ENCODE measurements at places on chromosomes 6 and 20.
A peak's percentile ranks its signal among the peaks of the same experiment; 100 is the strongest.

GRCh38 chr6:6976193-6976592 lies 131.6 kb upstream of the RREB1 start:
- no peaks in the 10 kb centered on the region for H3K27me3 ChIP-seq
- H3K36me3 ChIP-seq = no peaks in the 10 kb centered on the region
- no peak overlapping the region for H3K4me3 ChIP-seq
- DNase-seq = no peak
- no peak overlapping the region for H3K27ac ChIP-seq

DNA sequence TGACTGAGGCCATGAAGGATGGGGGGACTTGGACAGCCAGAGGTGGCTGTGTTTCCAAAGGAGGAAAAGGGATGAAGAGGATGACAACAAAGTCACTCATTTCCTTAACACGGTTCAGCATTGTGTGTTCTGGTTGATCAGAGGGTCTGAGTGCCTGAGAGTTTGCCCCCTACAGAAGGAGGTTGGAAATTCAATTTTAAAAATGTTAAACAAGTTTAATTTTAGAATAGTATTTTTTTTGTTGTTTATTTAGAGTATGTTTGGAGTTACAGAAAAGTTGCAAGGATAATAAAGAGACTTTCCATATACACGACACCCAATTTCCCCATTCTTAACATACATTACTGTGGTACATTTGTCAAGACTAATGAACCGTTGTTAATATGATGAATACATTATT lies 10.3 kb upstream of the VAPB start:
- no peak overlapping the region for H3K27ac ChIP-seq
- no peaks in the 10 kb centered on the region for H3K36me3 ChIP-seq
- H3K4me1 ChIP-seq = no peaks in the 10 kb centered on the region
- no peak for DNase-seq

DNA sequence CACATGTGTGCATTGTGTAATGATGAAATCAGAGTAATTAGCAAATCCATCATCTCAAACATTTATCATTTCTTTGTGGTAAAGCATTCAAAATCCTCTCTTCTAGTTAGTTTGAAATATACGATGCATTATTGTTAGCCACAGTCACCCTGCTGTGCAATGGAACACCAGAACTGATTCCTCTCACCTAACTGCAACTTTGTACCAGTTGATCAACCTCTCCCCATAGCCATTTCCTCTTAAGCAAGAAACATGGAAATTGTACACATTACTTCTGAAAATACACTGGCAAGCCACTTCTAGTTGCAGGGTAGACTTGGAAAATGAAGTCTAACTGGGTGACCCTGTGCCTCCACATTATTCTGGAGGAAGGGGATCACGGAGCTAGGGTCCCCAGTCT lies 58.1 kb upstream of the ESR1 start:
- no peaks in the 10 kb centered on the region for H3K4me1 ChIP-seq
- H3K27me3 ChIP-seq = no peaks in the 10 kb centered on the region
- no peak for DNase-seq

DNA sequence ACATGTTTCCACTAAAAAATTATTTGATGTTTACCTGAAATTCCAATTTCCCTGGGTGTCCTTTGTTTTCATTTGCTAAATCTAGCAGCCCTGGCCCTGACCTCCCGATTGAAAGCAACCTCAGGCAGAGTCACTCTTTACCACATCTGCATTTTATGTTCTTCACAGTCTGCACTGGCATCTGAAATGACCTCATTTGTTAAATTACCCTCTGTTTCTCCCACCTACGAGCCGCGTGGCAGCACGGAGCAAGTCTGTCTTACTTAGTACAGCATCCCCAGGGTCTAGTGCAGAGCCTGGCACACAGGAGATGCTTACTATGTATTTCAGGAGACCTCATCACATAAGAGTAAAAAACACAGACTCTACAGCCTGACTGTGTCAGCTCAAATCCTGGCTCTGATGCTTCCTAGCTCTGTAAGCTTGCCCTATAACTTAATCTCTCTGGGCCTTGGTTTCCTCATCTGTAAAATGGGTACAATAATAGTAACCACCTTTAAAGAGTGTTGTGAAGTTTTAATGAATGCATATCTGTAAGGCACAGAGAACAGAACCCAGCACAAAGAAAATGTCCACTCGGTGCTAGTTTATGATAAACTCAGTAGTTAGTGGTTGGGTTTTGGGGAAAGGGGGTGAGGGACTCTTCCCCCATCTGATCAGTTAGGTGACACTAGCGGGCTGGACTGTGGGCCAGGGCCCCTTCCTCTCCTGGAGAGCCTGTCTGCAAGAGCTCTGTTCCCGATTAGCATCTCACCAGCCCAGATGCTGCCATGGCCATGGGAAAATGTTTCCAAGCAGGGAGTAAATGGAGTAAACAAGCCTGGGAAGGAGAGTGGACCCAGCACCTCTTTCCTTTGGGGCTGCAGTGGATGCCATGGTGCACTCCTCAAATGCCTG lies 88.2 kb downstream of the PREX1 start:
- H3K36me3 ChIP-seq = no peaks in the 10 kb centered on the region
- no peak overlapping the region for H3K27ac ChIP-seq
- H3K4me1 ChIP-seq = no peaks in the 10 kb centered on the region
- no peak for DNase-seq
- no peak overlapping the region for H3K4me3 ChIP-seq
- H3K27me3 ChIP-seq = no peaks in the 10 kb centered on the region

- H3K36me3 ChIP-seq = peaks cover 3% of the 10 kb centered on the region
- no peaks in the 10 kb centered on the region for H3K4me1 ChIP-seq
- H3K27ac ChIP-seq = no peak overlapping the region
- no peak for DNase-seq
- H3K27me3 ChIP-seq = no peaks in the 10 kb centered on the region
Measured at GRCh38 chr6:131286469-131287040, 151.3 kb downstream of the AKAP7 start.

- H3K4me3 ChIP-seq = no peak overlapping the region
- no peaks in the 10 kb centered on the region for H3K27me3 ChIP-seq
- H3K4me1 ChIP-seq = no peaks in the 10 kb centered on the region
- no peak overlapping the region for H3K27ac ChIP-seq
- no peak for DNase-seq
Measured at GRCh38 chr6:37362101-37362828, 8.5 kb downstream of the RNF8 start.

DNA sequence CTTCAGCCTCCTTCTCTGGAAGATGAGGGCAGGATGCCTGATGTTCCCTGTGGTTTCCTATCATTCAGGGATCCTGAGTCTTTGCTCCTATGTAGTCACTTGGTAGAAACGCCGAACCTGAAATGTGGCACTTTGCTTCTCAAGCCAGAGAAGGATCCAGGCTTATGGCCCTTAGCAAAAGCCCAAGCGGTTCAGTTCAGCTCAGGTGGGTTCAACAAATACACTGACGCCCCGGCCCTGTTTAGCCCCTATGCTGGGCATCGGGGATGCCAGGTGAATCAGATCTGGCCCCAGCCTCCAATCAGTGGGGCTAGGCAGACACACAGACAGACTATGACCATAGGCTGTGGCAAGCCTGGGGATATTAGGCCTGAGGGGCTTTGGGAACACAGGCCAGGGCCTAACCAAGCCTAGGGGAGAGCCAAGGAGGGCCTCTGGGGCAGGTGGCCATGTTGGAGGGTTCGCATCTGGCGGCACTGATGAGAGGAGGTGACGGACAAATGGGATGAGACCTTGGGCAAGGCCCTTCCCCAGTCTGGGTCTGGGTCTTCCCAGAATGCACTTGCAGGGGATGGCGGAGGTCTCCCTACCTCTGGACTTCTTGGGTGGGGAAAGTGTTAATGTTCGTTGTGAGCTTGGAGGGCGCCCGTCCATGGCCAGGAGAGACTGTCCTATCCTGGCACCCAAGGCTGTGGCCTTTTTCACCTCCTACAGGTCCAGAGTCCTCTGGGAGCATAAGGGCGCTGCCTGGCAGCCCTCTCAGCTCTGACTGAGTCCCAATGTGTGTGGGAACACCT lies 17.6 kb upstream of the SRC start:
- no peak overlapping the region for H3K4me3 ChIP-seq
- H3K27ac ChIP-seq = peak overlapping the region; percentile 69
- H3K4me1 ChIP-seq = peaks cover 14% of the 10 kb centered on the region
- no peak for DNase-seq
- no peaks in the 10 kb centered on the region for H3K27me3 ChIP-seq

DNA sequence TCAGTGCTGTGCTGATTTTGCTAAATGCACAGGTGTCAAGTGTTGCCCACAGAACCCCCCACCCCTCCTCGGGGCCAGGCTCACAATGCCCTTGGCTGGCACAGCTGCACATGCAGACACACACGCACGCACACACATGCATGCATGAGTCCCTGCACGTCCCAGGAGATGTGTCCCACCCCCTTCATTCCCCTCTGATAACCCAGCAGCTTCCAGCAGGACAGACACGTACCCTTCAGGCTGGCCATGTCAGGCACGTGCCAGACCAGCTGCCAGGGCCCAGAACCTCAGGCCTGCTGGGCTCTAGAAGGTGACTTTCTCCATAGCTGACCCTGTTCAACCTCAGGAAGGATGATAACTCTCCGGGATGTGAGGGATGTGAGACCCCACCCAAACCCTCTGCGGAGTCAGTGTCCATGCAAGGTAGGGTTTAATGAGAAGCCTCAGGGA lies 44.4 kb downstream of the MRPL14 start:
- H3K27me3 ChIP-seq = no peaks in the 10 kb centered on the region
- no peaks in the 10 kb centered on the region for H3K36me3 ChIP-seq
- no peak overlapping the region for H3K4me3 ChIP-seq
- H3K4me1 ChIP-seq = peaks cover 5% of the 10 kb centered on the region

GRCh38 chr20:11248687-11249638 lies 575.2 kb upstream of the JAG1 start:
- H3K27ac ChIP-seq = no peak overlapping the region
- no peaks in the 10 kb centered on the region for H3K27me3 ChIP-seq
- H3K4me3 ChIP-seq = no peak overlapping the region
- DNase-seq = no peak
- H3K36me3 ChIP-seq = no peaks in the 10 kb centered on the region
